ENCODE measurements at places on chromosomes 4 and X. TPM values are rescaled to one million over a fixed set of nuclear protein-coding genes. Genes with fewer than 3 reads are reported as not detected.

MPC1L gene
- total RNA-seq: not detected

SMIM31 gene
- total RNA-seq: not detected

MAGEA3 gene
- total RNA-seq: not detected

FAM156B gene
- 7.8 TPM for total RNA-seq

CFP gene
- 3.8 TPM for total RNA-seq

GPRIN3 gene
- total RNA-seq: 1.6 TPM

CPLX1 gene
- total RNA-seq: 0.91 TPM

GPR173 gene
- not detected for total RNA-seq

FRMD7 gene
- total RNA-seq: not detected

NR0B1 gene
- not detected for total RNA-seq

PGAM4 gene
- total RNA-seq: not detected

CSN1S1 gene
- not detected for total RNA-seq

LAS1L gene
- 7.2 TPM for total RNA-seq

Data from gastrocnemius medialis (tissue), 4 donors.